ENCODE measurements at places on chromosomes 13 and 19. TPM values are rescaled to one million over a fixed set of nuclear protein-coding genes. Genes with fewer than 3 reads are reported as not detected.

DNA sequence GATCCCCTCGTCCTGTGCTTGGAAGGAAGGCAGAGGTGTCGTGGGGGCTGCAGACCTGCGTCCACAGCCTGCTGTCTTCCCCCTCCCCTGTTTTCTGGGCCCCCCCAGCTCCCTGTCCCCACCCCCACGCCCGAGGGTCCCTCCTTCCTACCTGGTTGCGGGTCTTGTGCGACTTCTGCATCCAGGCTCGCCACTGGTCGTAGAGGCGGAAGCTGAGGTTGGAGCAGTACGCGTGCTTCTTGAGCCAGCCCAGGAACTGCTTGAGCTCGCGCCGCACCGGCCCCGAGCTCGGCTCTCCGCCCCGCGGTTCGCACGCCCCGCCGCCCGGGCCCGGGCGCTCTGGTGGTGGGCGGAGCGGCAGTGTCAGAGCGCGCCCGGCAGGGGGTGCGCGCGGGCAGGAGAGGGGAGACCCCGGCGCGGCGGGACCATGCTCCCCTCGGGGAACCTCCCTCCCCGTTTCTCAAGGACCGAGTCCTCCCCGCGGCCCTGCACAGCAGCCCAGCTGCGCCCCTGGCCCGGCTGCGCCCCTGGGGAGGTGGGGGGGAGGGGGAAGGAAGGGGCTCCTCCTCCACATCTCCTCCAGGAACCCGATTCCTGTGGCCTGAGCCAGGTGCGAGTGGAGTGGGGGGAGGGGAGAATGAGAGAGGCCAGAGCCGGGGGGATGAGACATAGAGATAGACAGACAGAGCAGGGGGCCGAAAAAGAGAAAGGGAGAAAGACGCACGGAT, 5.7 kb downstream of the REX1BD start:
- DNase-seq, result peak; percentile 82

The GAS6 gene
- total RNA-seq, result 33.7 TPM

DNA sequence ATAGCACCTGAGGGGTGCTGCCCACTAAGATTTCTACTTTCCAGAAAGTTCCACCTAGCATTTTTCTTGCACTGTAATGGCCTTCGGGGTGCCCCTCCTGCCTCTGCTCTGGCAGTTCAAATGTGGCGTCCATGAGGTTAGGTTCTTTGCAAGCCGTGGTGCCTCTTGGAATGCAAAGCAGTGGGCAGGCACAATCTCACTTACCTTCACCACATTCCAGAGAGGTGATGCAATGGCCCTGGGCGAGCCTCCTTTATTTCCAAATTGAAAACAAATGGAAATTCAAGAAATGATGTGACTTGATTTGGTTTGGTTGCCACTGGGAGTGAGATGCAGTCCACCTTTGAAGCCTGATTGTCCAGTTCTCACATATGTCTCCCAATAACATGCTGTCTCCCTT, 46.9 kb downstream of the FGF9 start:
- DNase-seq, result peak; percentile 52

The PET100 gene
- total RNA-seq, result 122 TPM

The CKM gene
- total RNA-seq, result not detected

DNA sequence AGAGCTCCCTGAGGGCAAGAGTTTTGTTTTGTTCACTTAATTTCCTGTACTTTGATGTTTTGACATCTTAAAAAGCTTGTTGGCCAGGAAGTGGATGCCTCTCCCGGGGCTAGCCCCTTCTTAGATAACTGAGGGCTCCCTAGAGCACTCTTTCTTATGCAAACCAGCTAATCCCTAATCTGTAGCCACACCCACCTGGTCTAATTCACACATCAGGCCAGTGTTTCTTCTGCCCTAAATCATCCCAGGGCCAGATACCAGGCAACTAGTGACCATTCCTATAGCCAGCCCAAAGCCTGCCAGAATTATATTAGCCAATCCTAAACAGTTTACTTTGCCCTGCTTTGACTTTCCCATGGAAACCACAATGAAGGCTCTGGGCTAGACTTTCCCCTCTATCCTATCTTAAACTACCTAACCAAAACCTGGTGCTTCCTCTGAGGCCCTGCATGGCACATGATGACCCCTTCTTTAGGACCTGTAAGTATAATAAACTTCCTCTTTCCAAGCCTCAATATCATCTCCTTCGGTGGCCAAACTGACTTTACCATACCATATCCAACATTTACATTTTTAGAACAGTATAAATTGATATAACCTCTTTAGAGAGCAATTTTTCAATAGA, 24.8 kb downstream of the WBP4 start:
- DNase-seq, result no peak

The PDCD2L gene
- total RNA-seq, result 38.0 TPM

DNA sequence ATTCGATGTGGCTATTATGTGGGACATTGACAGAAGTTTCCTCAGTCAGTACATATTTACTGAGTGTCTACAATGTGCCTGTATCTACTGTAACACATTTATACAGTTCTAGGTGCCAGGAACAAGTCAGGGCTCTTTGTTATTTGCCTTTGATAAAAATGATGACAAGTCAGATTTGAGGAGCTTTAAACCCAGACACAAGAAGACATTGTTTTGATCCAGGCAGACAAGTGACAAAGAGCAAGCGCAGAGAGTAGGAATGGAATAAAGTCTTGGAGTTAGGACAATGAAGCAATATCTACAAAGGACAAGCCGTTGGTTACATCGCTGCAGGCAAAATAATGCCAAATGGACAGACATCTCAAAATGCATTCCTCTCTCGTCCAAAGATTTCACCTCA, 70.1 kb downstream of the ITGBL1 start:
- DNase-seq, result no peak

The FAM124A gene
- 41.2 TPM for total RNA-seq

The PRSS57 gene
- not detected for total RNA-seq

- no peak for DNase-seq
Observed at GRCh38 chr13:113021811-113022210, 52.8 kb downstream of the MCF2L start.

DNA sequence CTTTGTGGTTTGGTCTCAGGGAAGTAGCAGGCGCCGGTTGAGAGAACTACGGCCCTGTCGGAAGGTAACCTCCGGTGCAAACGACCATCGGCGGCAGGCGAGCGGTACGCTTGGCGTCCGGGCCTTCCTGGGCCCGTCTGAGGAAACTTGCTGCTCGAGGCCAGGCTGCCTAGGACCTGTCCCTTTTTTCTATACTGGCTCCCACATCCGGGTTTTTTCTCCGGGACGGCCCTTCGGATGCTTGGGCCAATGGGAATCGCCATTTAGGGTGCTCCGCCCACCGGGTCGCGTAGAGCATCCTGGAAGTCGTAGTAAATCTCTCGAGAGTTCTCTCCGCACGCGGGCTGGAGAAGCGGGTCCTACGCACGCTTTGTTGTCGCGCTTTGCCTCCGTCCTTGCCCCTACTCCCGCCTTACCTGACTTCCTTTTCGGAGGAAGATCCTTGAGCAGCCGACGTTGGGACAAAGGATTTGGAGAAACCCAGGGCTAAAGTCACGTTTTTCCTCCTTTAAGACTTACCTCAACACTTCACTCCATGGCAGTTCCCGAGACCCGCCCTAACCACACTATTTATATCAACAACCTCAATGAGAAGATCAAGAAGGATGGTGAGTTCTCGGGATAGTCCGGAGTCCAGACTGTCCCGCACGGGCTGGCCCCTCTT, at the start of gene SNRPA:
TSS of gene SNRPA (plus strand) at position 330 of the 664 bp plus-strand sequence. CDS start at position 536, 206 bp downstream.
- DNase-seq, result peak; percentile 97

GRCh38 chr19:18230941-18231734, 4.9 kb upstream of the PDE4C start:
- DNase-seq, result no peak

The NLRP11 gene
- not detected for total RNA-seq

DNA sequence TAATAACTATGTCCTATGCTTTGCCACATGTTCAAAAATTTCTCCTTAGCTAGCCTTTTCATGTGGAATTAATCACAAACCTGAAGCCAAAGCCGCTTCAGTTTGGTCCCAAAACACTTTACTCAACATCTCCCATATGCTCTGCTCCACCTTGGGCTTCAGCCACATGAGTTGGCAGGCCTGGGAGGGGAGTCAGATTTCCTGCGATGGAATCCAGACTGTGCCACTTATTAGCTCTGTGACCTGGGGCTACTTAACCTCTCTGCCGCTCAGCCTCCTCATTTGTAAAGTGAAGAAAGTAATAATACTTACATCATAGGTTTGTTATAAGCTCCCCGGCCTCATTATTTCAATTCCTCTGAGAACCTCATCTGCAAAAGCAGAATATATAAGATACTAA, 272.0 kb downstream of the LMO7 start:
- DNase-seq, result no peak

The ANGPTL4 gene
- total RNA-seq, result 2.2 TPM

The CEACAM18 gene
- not detected for total RNA-seq

DNA sequence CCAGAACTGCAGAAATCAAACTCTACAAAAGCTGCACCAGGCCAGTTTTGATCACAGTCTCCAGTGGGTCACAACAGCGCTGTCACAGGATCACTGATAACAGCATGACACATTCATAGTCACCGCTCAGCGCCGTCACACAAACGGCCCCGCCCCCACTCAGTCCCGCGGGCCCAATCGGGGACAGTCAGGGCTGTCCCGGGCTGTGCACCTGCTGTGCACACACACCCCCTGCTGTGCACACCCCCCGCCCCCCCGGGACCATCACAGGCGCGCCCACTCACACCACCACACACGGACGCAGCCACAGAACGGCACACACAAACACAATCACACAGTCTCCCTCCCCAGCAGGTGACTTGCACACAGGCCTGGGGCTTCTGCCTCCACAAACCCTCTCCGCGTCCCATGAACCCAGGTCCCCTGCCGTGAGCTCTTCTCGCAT, 435 bp upstream of the ZNF382 start:
- DNase-seq, result peak; percentile 26

The PTH2 gene
- total RNA-seq, result 1.7 TPM

DNA sequence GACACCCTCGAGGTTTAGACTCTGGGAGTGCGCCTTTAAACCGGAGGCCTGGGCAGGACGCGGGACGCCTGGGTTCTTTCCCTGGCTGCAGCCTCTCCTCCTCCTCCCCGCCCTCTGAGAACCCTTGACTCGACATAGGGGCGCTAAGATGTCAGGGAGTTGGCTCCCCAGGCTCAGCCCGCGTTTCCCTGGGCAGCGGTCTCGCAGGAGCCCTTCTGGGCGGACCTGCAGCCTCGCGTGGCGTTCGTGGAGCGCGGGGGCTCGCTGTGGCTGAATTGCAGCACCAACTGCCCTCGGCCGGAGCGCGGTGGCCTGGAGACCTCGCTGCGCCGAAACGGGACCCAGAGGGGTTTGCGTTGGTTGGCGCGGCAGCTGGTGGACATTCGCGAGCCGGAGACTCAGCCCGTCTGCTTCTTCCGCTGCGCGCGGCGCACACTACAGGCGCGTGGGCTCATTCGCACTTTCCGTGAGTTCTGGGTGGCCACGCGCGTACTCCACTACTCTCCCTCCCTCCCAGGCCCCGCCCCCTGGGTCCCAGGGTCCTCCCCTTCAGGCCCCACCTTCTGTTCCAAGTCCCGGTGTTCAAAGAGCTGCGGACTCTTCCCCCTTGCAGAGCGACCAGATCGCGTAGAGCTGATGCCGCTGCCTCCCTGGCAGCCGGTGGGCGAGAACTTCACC, 1.3 kb downstream of the ICAM5 start:
- DNase-seq, result peak; percentile 73

GRCh38 chr19:19068659-19069654, 5.2 kb downstream of the SLC25A42 start:
- DNase-seq, result no peak

GRCh38 chr13:98406971-98407370, 169.9 kb downstream of the STK24 start:
- no peak for DNase-seq
